ENCODE measurements at places on chromosomes 13 and 19.

- no peak for DNase-seq
Observed at GRCh38 chr13:27631665-27632064, 10.0 kb downstream of the POLR1D start.

- DNase-seq = peak; percentile 67
Observed at GRCh38 chr19:55189403-55189835, 9.3 kb upstream of the SYT5 start.

DNA sequence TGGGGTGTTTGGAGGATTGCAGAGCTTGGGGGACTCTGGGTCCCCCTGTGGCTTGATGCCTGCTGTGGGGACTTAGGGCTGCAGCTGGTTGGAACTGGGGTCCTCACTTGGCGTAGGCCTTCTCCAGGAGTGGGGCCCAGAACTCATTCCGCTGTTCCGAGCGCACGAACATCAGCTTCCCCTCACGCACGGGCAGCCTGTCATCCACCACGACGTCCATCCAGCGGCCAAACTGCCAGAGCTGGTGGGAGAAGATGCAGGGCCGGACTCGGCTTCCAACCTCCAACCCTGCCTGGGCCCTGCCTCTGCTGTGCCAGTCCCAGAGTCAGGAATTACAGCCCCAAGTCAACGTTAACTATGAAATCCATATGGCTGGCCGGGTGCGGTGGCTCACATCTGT is 2.6 kb downstream of the CAPN12 start:
- DNase-seq = no peak

GRCh38 chr19:18422530-18423191 is 3.5 kb downstream of the SSBP4 start:
- DNase-seq = no peak

DNA sequence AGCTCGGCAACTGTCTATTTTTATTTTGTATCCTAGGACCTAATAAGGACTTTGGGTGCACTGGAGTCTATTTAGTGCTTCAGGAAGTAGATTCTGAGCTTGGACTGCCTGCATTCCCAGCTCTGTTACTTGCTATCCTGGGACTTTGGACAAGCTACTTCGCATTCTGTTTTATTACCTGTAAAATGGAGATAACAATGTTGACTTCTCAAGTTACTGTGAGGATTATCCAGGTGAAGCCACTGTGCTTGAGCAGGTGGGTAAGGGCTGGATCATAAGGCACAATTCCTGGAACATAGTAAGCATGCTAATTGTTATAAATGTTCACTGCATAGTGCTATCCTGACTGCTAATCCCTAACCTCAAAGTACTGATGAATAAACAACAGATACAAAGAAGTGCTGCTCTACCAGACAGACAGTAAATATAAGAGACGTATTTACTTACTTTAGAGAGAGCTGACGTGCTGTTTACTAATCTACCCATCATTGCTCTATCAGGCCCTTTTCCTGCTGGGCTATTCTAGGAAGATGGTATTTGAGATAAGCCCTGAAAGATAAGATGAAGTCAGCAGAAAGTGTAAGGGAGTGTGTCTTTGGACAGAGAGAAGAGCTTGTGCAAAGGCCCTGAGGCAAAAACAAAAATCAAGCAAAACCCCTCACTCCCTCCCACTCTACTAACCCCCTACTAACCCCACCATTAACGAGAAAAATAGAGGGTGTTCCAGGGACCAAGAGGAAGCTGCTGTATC is 50.8 kb upstream of the FLT1 start:
- DNase-seq = no peak

DNA sequence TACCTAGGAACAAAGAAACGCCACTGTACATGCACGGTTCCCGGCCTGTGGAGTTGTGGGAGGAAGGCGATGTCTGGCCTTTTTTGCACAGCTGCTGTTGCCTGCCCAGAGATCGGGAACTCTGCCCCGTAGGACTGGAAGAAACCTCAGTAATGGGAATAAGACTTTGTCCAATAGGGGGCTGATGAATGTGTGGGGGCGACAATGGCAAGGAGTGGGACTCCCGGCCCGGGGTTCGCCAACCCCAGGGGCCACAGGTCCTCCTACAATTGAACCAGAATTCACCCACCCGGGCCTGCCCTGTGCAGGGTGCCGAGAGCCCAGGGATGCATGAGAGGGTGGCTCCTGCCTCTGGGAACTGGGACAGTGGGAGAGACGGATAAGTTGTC is 2.0 kb upstream of the CEBPA start:
- no peak for DNase-seq

GRCh38 chr19:12886651-12886968 is 391 bp downstream of the KLF1 start:
- no peak for DNase-seq

- no peak for DNase-seq
Observed at GRCh38 chr13:99624936-99625540, 123.8 kb downstream of the TM9SF2 start.

DNA sequence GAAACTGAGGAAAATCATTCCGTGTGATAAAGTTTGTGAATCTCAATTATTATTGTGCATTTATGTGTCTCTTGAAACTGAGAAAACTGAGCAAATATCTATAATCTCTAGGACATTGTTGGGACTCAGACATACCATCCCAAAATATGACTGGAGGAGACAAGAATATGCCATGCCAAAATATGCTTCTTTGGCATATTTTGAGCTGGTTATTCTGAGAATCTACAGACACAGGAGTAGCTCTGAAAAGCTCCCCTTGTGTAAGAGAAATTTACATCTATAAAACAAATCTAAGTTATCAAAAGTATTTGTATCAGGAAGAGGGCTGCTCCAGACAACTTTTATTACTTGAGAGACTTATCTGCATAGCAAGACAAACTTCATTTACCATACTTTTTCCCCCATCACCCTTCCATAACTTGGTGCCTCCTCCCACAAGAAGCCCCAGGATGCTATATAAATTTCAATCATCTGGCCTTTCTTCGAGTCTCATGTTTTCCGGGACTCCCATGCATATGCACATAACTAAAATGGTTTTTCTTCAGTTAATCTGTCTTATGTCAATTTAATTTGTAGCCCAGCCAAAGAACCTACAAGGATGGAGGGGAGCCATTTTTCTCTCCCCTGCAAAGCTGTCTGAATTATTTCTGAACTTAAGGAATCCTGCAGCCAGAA is 28.6 kb upstream of the NDFIP2 start:
- no peak for DNase-seq

DNA sequence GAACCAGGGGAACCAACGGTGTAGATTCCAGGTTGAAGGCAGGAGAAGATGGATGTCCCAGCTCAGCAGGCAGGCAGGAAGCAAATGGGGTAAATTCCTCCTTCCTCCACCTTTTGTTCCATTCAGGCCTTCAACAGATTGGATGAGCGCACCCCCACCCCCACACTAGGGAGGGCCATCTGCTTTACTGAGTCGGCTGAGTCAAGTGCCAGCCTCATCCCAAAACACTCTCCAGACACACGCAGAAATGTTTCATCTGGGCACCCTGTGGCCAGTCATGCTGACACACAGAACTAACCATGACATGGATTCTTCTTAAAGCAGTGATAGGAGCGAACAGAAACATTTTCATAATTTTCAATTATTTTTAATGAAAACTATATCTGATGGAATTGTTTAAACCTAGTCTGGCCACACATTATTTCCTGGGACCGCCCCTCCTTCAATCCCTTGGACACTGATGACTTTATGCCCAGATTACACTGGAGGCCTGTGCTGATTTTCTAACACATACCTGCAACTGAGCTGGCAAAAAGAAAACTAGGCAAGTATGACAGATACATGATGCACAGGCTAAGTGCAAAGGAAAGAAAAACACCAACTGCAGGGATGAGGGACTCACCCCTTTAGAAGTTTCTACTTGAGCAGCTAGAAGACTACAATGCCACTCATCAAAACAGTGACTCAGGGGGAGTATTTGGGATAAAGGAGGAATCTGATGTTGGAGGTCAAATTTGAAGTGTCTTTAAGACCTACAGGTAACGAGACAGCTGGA is 154.2 kb downstream of the TNFRSF19 start:
- DNase-seq = no peak

- no peak for DNase-seq
Observed at GRCh38 chr19:46716672-46717033, 261 bp downstream of the PRKD2 start.

DNA sequence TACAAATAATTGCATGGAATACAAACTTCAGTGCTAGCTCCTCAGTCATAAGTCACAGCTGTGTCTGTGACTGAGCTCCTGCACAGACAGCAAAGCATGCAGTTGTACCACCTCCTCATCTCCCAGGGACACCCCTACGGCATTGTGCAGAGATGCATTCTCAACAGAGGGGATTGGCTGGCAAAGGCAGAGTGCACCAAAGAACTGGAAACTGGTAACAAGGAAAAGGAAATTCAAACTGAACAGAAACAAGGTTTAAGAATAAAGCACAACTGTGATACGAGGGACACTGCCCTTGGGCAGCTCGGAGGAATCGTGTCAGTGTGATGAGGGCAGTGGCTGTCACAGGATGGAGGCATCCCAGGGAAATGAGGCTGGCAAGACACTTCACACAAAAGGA is 126.1 kb upstream of the SOX1 start:
- DNase-seq = peak; percentile 36

Measured in right atrium auricular region (tissue), 2 donors.